GM04503 (cell line): ENCODE measurements at places on chromosomes 7 and 10.
A peak's percentile ranks its signal among the peaks of the same experiment; 100 is the strongest.

DNA sequence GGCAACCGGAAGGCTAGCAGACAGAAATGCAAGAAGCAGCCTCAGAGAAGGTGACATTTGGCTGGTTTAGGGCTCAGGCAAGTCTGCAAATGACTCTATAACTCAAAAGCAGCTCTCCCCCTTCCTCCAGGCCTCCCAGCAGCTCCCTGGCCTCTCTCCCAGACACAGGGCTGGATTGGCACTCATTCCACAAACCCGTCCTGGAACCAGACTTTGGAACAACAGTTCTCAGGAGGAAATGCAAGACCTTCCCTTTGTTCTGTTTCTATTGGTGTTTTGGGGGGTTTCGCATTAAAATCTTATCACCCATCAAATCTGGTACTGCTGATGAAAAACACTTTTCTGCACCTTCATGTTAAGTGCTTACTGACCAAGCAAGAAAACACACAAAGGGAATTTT lies 40.3 kb upstream of the EFCAB10 start:
- peak; percentile 33 for DNase-seq

GRCh38 chr7:18890885-18891621 lies 226.4 kb downstream of the TWIST1 start:
- DNase-seq: no peak

GRCh38 chr7:112383671-112384417 lies 66.4 kb upstream of the IFRD1 start:
- DNase-seq: no peak

DNA sequence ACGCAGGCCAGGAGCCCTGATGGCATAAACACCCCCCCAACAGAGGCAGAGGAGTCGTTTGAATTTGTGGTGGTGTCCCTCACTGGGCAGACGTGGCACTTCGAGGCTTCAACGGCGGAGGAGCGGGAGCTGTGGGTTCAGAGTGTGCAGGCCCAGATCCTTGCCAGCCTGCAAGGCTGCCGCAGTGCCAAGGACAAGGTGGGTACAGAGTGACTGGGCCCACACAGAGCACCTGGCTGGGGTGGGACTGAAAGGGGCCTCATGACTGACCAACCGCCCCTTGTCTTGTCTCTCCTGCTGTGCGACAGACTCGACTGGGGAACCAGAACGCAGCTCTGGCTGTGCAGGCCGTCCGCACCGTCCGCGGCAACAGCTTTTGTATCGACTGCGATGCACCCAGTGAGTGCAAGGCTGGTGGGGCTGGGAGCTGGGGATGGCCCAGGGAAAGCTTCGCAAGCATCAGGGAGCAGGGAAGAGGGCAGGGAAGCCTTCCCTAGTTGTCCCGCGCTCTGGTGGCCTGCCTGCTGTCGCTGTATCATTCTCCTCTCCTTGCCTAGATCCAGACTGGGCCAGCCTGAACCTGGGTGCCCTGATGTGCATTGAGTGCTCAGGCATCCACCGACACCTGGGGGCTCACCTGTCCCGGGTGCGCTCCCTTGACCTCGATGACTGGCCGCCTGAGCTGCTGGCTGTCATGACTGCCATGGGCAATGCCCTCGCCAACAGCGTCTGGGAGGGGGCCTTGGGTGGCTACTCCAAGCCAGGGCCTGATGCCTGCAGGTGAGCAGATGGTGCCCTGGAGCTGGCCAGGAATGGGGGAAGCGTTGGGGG lies 25.4 kb downstream of the GBX1 start:
- no peak for DNase-seq

DNA sequence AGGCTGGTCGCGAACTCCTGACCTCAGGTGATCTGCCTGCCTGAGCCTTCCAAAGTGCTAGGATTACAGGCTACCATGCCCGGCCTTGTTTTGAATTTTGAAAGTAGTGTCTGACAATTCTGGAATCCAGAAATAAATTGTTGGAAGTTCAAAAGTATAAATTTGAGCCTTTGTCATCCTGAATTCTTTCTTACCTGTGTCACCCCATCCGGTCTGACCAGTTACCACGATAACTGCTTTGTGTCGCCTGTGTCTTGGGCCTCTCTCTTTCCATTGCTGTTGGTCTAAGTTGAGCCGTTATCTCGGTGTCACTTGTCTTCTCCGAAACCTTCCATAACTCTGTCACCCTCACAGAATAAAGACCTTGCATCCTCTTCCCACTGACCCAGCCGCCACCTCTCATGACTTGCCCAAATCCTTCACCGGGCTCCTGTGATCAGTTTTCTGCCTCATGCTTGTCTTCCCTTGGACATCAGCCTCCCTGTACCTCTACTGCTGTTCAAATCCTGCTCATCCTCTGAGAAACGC lies 18.6 kb downstream of the CUL1 start:
- DNase-seq: no peak

GRCh38 chr10:73439055-73439454 lies 5.7 kb upstream of the MSS51 start:
- DNase-seq: no peak
